Fibroblast of lung (primary cell): ENCODE measurements at places on chromosomes 6 and 20. TPM values are rescaled to one million over a fixed set of nuclear protein-coding genes. Genes with fewer than 3 reads are reported as not detected.

DNA sequence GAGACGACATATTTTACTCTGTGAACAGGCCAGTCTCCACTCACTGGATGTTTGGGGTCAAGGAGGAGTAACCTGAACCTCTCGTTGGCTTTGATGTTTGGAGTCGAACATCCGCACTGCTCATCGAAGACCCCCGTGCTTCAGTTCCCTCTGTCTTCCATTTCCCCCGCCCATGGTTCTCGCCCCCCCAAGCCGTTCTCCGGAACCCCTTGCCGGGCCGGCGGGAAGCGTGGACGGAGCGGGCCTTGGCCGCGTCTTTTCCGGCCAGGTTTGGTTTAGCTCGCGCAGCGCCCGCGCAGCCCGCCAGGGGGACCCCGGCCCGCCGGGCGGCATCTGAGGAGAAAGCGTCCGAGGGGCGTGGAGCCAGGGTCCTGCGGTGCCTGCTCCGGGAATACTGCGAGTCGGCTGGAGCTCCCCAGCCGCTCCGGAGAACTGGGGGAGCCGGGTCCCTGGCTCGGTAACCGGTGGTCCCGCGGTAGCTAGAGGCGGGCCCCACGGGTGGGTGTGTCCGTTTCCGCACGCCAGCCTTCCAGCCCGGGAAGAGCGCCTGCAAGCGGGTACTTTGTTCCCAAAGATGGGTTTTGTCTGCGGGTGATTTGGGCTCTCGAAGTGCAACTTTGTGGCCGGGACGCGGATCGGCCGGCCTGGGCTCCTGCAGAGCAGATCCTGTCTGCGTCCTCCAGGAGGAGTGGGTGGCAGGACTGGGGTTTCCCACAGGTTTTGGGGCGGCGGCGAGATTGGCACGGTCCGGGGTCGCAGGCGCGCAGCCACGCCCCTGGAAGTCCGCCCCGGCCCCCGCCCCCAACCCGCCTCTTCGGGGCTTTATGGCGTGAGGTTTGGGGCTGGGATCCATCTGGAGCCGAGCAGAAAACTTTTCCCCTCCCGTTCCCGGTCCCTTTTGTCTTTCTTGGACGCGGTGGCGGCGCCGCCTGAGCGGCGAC lies at the start of gene TMEM200A:
TSS of gene TMEM200A (plus strand) at position 852 of the 941 bp plus-strand sequence. CDS start 74,406 bp downstream, outside the sequence.
- no peaks in the 10 kb centered on the region for H3K36me3 ChIP-seq
- H3K4me1 ChIP-seq = peaks cover 4% of the 10 kb centered on the region
- no peaks in the 10 kb centered on the region for H3K27me3 ChIP-seq
- peak within 1 kb of the TSS; percentile 86 for H3K4me3 ChIP-seq

- H3K27me3 ChIP-seq = peaks cover 6% of the 10 kb centered on the region
- no peak for DNase-seq
- H3K4me1 ChIP-seq = no peaks in the 10 kb centered on the region
- no peak overlapping the region for H3K27ac ChIP-seq
- no peak overlapping the region for H3K4me3 ChIP-seq
- H3K36me3 ChIP-seq = no peaks in the 10 kb centered on the region
Measured at GRCh38 chr6:45808917-45809316, 206.7 kb downstream of the CLIC5 start.

DNA sequence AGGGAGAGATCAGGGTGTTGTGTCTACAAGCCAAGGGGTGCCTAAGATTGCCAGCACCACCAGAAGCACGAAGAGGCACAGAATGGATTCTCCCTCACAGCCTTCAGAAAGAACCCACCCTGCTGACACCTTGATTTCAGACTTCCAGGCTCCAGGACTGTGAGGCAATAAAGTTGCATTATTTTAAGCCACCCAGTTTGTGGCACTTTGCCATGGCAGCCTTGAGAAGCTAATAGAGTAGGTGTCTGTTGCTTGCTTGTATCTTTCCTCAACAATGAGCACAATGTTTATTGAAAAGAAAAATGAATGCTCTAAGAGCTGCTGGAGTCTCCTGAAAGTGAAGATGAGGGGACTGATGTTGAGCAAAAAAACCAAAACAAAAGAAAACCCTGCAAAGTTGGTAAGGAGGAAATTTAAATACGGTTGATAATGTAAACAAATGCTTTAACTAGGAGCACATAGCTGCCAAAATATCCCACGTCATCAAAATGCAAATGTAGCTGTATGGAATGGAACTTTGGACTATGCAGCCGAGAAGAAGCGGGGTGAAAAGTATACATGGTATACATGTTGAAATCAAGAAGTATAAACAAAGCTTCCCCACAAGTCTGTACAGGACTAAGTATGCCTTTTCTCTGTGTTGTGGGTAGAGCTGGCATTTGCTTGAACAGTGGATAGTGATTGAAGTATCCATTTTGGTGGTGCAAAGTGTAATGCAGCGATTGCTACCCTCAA lies 8.0 kb downstream of the IL20RA start:
- no peak for DNase-seq
- H3K36me3 ChIP-seq = no peaks in the 10 kb centered on the region
- no peaks in the 10 kb centered on the region for H3K4me1 ChIP-seq

DNA sequence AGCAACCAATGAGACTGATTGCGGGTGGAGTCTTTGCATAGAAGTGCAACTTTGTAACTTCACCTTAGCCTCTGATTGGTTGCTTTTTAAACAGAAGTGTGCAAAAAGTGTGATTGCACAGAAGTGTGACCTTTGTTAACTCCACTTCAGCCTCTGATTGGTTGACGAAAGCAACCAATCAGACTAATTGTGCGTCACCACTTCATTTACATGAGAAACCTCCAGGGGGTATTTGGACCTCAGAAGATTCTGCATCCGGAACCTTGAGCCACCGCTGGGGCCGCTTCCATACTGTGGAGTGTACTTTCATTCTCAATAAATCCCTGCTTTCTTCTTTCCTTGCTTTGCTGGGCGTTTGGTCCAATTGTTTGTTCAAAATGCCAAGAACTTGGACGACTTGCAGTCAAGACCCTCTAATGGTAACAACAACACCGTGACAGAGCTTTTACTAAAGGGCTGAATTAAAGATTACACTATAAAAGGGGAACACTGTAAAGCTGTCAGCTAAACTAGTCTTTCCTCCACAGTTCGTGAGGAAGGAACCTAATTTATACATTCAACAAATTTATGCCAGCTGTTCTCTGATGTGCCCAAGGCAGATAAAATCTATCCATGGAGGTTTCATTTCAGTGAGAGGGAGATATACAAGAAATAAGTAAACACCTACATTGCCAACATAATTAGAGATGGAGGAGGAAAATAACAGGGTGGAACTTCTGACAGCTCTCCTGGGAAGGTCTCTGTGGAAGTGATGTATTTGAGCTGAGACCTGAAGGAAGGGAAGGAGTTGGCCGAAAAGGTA lies 1.4 kb upstream of the HECA start:
- no peak for DNase-seq
- H3K27me3 ChIP-seq = no peaks in the 10 kb centered on the region
- H3K4me3 ChIP-seq = no peak overlapping the region
- H3K36me3 ChIP-seq = no peaks in the 10 kb centered on the region
- H3K4me1 ChIP-seq = peaks cover 3% of the 10 kb centered on the region

DNA sequence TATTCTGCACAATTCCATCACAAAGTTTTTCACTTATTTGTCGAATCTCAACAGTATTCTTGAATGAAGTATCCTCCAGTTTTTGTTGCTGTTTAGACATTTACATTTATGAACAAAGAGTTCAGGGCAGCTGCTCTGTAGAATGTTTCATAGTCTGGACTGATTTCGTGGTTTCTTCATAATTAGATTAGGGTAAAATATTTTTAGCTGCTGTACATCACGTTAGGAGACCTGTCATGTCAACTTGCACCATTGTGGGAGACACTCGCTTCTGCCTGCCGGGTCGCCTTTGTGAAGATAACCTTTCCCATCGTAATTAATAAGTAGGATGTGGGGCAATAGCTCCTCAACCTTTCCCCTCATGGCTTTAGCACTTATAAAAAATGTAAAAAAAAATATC lies 27.5 kb upstream of the RPS6KA2 start:
- DNase-seq = no peak
- no peak overlapping the region for H3K4me3 ChIP-seq
- no peaks in the 10 kb centered on the region for H3K36me3 ChIP-seq
- H3K27me3 ChIP-seq = peaks cover 7% of the 10 kb centered on the region

Gene IL17F
- total RNA-seq = not detected in 2 replicates

- no peak overlapping the region for H3K4me3 ChIP-seq
- no peak overlapping the region for H3K27ac ChIP-seq
- no peaks in the 10 kb centered on the region for H3K36me3 ChIP-seq
- no peaks in the 10 kb centered on the region for H3K4me1 ChIP-seq
- H3K27me3 ChIP-seq = no peaks in the 10 kb centered on the region
Measured at GRCh38 chr6:165798991-165799390, 135.9 kb upstream of the PDE10A start.

DNA sequence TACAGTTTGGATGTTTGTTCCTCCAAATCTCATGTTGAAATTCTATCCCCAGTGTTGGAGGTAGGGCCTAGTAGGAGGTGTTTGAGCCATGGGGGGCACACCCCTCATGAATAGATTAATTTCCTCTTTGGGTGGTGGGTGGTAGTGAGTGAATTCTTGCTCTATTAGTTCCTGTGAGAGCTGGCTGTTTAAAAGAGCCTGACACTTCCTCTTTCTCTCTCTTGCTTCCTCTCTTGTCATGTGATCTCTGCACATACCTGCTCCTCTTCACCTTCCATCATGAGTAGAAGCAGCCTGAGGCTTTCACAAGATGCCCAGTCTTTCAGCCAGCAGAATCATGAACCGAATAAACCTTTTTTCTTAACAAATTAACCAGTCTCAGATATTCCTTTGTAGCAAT lies 340.2 kb upstream of the CHD6 start:
- H3K4me1 ChIP-seq = no peaks in the 10 kb centered on the region
- no peak overlapping the region for H3K27ac ChIP-seq
- no peaks in the 10 kb centered on the region for H3K27me3 ChIP-seq
- no peaks in the 10 kb centered on the region for H3K36me3 ChIP-seq

GRCh38 chr6:124002377-124003081 lies 198.9 kb downstream of the NKAIN2 start:
- H3K4me1 ChIP-seq = no peaks in the 10 kb centered on the region
- H3K4me3 ChIP-seq = no peak overlapping the region
- no peaks in the 10 kb centered on the region for H3K27me3 ChIP-seq
- no peak overlapping the region for H3K27ac ChIP-seq

GRCh38 chr6:149608381-149608982 lies 40.0 kb downstream of the KATNA1 start:
- H3K27me3 ChIP-seq = no peaks in the 10 kb centered on the region
- H3K4me3 ChIP-seq = no peak overlapping the region
- H3K27ac ChIP-seq = no peak overlapping the region
- H3K36me3 ChIP-seq = no peaks in the 10 kb centered on the region

GRCh38 chr6:170480050-170480692 lies 72.9 kb downstream of the PSMB1 start:
- no peaks in the 10 kb centered on the region for H3K4me1 ChIP-seq
- no peak overlapping the region for H3K27ac ChIP-seq
- no peak for DNase-seq
- no peaks in the 10 kb centered on the region for H3K27me3 ChIP-seq
- no peaks in the 10 kb centered on the region for H3K36me3 ChIP-seq
- no peak overlapping the region for H3K4me3 ChIP-seq

GRCh38 chr6:43124481-43124880 lies 46.6 kb upstream of the SRF start:
- H3K4me3 ChIP-seq = no peak overlapping the region
- no peak overlapping the region for H3K27ac ChIP-seq
- no peaks in the 10 kb centered on the region for H3K27me3 ChIP-seq
- DNase-seq = no peak

GRCh38 chr6:52922161-52922560 lies 12.7 kb upstream of the GSTA3 start:
- no peak overlapping the region for H3K4me3 ChIP-seq
- no peaks in the 10 kb centered on the region for H3K27me3 ChIP-seq
- no peaks in the 10 kb centered on the region for H3K36me3 ChIP-seq
- peaks cover 2% of the 10 kb centered on the region for H3K4me1 ChIP-seq

Gene FAM229B
- 10.0 and 20.3 TPM in 2 replicates for total RNA-seq

Gene PRR18
- not detected in 2 replicates for total RNA-seq

GRCh38 chr6:101016163-101016562 lies 135.0 kb upstream of the ASCC3 start:
- H3K4me1 ChIP-seq = no peaks in the 10 kb centered on the region
- no peaks in the 10 kb centered on the region for H3K36me3 ChIP-seq
- no peaks in the 10 kb centered on the region for H3K27me3 ChIP-seq
- no peak overlapping the region for H3K27ac ChIP-seq
- H3K4me3 ChIP-seq = no peak overlapping the region
- DNase-seq = no peak

GRCh38 chr6:64489763-64490162 lies 854.2 kb downstream of the PHF3 start:
- no peak overlapping the region for H3K4me3 ChIP-seq
- no peak for DNase-seq
- no peaks in the 10 kb centered on the region for H3K36me3 ChIP-seq
- no peak overlapping the region for H3K27ac ChIP-seq
- no peaks in the 10 kb centered on the region for H3K27me3 ChIP-seq
- no peaks in the 10 kb centered on the region for H3K4me1 ChIP-seq

DNA sequence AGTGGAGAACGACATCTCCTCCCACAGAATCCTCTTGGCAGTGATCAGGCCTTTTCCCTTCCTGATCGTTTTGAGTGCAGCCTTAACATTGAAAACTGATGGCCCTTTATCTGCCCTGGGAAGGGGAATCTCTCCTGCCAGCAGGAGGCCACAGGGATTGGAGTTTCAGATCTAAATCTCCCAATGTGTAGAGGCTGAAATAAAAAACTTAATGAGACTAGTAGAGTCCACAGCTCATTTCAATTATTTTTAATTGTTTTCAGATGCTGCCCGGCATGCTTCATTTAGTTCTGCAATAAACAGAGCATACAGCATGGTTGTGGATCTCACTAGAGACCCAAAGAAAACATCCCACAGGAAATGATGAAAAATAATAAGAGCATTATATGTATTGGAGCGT lies 662.2 kb upstream of the HS3ST5 start:
- no peak overlapping the region for H3K27ac ChIP-seq
- no peak for DNase-seq
- H3K36me3 ChIP-seq = no peaks in the 10 kb centered on the region
- no peak overlapping the region for H3K4me3 ChIP-seq

DNA sequence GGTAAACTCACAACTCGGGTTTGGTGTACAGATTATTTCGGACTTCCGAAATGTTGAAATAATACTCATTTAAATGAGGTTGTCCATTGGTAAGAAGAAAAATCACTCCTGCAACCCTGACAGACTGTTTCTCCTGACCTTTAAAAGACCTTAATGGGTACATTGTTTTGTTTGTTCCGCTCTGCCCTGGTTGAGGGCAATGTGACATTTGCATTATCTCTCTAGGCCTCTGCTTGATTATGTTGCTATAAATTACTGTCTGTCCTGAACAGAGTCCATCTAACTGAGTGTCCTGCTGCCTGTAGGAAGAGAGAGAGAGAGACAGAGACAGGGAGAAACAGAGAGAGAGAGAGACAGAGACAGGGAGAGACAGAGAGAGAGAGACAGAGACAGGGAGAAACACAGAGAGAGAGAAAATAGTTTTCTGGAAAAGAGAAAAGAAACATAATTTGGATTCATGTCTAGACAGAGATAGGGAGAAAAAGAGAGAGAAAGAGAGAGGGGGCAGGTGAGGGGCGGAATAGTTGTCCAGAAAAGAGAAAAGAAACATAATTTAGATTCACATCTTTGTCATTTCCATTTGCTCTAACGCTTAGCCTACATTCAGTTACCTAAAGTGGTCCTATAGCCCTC lies 83.2 kb downstream of the SHLD1 start:
- H3K4me3 ChIP-seq = no peak overlapping the region
- no peaks in the 10 kb centered on the region for H3K27me3 ChIP-seq
- H3K36me3 ChIP-seq = no peaks in the 10 kb centered on the region

Gene VWA7
- under 0.01 and 0.66 TPM in 2 replicates for total RNA-seq
